ENCODE measurements at places on chromosomes 5 and 9. TPM values are rescaled to one million over a fixed set of nuclear protein-coding genes. Genes with fewer than 3 reads are reported as not detected.

PROB1 gene
- polyA plus RNA-seq: 0.23 TPM

GRCh38 chr5:68261569-68262065 lies 46.1 kb downstream of the PIK3R1 start:
- no peak for DNase-seq

- DNase-seq: peak; percentile 59
Observed at GRCh38 chr5:78813906-78814530, 165.4 kb upstream of the LHFPL2 start.

GRCh38 chr9:37337301-37337890 lies 85.1 kb upstream of the GRHPR start:
- no peak for DNase-seq

DNA sequence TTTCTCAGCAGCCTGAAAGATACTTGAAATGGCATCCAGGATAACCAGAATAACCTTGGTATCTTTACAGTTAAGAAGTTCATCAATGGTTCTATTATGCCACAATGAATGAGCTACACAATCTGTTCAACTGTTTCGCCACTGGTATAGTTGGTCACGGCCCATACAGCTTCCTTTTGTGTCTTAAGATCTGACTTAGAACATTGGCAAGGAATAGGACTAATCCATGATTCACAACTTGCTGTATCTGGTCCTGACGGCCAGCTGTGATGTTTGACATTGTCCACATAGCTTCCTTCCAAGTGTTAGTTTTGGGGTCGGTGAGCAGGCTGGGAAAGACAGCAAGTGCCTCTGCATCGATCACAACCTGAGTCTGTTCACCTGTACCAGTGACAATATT lies 113.3 kb upstream of the RAD23B start:
- no peak for DNase-seq
